ENCODE measurements at places on chromosomes 5 and 9.
A peak's percentile ranks its signal among the peaks of the same experiment; 100 is the strongest.

DNA sequence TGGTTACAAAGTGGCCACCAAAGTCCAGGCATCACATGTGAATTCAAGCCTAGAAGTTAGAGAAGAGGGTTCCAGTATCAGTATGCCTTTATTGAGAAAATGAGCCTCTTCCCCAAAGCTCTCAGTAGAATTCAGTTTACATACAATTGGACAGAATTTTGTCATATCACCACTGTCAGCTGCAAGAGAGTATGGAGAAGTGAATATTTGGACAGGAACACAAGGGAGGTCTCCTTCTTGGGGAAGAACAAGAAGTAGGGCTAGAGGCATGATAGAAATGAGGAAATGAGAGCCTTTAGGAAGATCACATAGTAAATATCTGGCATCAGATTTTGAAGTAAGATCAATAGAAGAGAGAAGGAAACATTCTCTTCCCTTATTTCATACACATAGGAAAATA is 27.8 kb upstream of the VLDLR start:
- DNase-seq = no peak

GRCh38 chr5:109318455-109319108 is 91.2 kb downstream of the PJA2 start:
- DNase-seq = no peak

- no peak for DNase-seq
Measured at GRCh38 chr9:136695955-136696354, 8.7 kb upstream of the AGPAT2 start.

DNA sequence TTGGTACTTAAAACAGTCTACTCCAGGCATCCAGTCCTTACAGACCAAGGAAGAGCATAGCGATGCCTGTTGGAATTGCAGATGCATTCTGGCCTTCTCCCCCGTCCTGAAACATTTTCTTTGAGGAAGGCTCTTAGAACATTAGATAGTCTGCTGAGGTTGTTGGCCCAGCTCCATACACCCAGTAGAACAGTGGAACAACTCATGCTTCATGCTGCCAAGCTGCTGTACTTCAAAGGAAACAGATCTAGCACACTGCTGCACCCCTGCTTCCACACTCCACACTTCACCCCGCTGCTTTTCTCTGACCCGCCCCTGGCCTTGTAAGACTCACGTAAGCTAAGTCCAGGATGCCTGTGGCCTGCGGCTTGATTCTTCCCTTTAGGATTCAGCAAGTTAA is 33.4 kb upstream of the NCS1 start:
- no peak for DNase-seq

- DNase-seq = no peak
Measured at GRCh38 chr5:132392411-132392810, 22.9 kb downstream of the SLC22A5 start.

GRCh38 chr9:125887172-125887571 is 140.0 kb downstream of the PBX3 start:
- no peak for DNase-seq

DNA sequence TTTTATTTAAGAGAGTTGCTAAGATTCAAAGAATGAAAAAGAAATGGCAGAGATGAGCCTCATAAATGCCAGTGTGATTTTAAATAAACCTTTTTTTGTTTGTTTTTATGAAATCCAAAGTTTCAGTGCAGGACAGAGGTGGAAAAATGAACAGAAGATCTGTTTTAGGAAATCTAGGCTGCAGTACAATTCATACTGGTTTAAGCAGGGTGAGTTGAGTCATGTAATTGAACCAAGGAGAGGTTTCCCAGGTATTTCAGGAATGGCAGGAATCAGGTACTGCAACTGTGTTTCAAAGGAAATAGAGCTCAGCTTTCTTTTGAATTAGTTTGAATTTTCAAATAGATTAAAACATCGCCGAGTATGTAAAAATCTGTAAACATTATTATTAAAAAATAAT is 3.0 kb upstream of the ANKRD31 start:
- DNase-seq = no peak

- no peak for DNase-seq
Measured at GRCh38 chr5:78699552-78700153, 51.1 kb upstream of the LHFPL2 start.

DNA sequence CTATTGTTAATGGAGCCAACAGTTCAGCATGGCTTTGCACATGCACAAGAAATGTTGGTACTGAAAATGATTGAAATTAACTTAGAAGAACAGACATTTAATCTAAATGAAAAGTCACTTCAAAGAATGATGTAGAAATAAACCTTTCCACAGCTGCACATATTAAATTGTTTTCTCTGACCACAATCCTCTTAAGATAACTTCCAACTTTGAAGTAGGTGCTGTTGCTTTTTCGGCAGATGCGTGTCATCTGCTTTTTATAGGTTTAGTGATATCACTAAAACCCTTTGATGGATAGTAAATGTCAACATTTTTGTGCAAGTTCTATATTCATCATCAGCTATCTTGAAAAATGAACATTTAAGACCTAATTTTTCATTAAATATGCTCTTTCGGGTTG is 25.3 kb upstream of the SLC1A3 start:
- no peak for DNase-seq

DNA sequence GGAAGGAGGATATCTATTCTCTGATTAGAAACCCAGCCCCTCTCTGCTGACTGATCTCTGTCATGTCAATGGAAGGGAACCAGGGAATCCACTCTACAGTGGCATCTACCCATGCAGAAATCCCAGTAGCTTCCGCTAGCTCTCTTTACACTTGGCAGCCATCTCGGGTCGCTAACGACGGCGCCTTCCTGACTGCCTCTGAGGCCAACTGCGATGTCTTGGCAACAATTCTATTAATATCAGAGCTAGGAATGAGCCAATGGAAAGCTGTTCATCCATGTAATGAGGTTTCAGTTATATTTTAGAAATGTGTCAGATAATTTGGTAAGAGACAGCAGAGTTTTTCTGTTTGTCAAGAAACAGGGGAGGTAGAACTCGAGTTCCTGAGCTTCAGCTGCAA is 67.6 kb upstream of the ATP10B start:
- no peak for DNase-seq

- DNase-seq = no peak
Measured at GRCh38 chr9:79769476-79770275, 197.9 kb downstream of the TLE4 start.

DNA sequence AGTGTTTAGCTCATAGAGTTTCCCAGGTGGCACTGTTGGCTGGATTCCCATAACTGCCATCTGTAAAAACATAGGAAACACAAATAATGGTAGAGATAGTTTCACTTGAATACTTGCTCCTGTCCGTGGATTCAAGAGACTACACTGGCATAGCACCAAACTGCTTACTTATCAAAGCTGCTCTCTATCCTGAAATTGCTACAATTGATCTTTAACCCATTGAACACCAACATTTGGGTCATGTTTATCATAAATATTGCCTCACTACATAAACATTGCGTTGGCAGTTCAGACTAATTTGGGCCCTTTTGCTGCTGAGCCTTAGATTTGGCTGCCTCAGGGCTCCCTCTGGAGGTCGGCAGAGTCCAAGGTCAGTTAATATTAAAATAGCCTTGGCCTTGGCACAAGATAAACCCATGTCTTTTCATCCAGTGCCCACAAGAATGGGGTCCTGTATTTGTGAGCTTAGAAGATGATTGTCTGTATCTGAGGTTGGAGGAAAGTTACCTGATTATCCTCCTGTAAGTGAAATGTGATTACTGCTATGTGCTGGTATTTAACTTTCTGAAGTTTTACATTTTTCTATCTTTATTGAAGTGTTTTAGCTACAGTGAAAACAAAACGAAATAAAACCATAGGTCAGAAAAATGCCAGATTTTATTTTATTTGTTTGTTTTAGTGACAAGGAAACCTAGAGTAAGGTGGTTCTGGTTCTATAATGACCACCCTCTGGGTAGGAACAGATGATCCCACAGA is 4.0 kb upstream of the RANBP3L start:
- no peak for DNase-seq

DNA sequence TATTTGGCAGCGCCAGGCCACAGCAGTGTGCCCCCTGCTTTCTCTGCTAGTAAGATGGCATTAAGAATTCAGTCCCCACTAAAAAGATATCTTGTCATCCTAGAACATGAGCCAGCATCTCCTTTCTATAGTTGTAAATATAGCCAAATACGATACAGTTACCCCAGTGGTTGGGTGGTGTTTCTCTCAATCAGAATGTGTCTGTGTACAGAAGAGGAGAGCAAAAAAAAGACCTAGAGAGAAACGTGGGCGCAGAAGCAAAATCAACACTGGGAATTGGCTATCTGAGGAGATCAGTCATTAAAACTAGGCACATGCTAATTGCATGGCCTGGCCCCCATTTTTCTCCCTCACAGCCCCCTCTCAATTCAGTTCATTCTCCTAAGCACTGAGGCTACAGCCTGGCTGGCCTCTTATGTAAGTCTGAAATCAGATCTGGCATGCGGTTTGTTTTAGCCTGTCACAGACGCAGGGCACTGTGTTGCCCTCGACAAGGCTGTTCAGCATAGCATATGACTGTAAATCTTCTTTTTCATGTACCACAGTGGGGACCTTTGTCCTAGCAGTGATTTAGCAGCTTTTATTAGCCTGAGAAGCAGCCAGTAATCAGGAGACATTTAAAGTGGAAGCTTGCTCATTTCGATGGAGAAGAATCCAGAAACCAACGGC is 57.8 kb downstream of the RORB start:
- DNase-seq = no peak

- DNase-seq = no peak
Measured at GRCh38 chr5:131005963-131006684, 158.9 kb downstream of the HINT1 start.

DNA sequence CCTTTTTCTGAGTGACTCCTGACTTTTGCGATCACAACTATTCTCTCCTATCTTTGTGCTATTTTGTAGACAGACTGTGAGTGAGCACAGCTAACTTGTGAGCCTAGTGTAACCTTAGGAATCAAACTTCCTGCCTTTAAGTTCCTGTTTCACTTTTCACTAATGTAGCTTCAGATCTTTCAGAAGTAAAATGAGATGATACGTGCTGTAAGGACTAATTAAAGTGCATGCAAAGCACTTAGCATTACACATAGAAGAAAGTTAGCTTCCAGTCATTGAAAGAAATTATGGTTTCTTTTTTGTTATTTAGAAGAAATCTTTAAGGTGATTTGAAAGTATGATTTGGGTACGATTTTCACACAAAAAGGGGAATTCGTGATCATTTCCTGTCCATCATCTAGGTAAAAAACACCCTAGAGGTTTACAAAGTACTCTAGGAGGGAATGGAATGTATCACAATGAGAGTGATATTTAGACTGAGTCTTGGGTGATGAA is 122.7 kb downstream of the ST8SIA4 start:
- no peak for DNase-seq

DNA sequence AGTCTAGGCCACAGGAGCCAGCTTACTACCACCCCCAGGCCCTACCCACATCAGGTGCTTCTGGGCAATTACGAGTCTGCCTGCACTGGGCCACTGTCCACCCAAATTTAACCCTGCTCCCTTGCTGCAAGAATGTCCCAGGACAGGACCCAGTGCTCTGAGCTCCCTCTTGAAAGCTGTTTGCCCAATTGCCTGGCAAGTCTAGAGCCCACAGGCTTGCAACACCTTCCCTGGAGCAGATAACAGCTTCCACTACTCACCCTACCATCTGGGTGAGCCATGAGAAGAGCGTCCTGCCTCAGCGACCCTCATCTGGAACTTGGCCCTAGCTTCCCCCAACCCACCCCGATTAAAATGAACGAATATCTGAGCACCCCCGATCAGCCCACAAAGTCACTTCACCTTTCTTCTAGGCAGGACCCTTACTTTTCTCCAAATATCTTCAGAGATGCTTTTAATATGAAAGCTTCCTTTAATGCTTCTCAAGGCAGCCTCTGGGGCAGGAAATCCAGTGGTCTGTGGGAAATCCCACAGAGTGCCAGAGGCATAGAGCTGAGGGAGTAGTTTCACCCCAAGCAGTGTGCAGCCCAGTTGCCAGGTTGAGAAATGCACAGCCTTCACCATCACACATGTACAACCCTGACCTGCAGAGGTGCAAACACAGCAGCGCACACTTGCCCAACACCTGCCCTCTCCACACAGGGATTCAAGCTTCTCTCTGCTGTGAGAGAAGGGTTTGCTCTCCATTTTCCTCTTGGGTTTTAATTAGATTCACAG is 10.6 kb downstream of the ACSL6 start:
- peak; percentile 39 for DNase-seq

DNA sequence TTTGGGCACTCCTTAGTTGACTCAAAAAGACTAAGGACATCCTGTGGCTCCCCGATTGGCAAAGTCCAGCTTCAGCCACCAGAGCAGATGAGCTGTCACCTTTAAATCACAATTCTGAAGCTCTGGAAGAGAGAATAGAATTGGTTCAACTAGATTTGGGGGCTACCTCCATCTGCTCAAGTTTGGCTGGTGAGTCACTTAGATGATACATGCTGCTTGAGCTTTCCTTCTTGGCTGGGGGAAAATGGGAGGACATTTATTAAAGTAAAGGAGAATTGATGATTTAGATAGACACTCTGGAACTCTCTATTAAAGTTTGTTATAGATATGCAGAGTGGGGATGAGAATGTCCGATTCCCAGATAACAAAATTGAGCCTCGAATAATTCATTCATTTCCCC is 30.0 kb upstream of the GRIA1 start:
- DNase-seq = no peak

- DNase-seq = no peak
Measured at GRCh38 chr5:151463137-151464029, 16.0 kb downstream of the SLC36A1 start.

- DNase-seq = no peak
Measured at GRCh38 chr9:35487081-35487480, 2.8 kb upstream of the RUSC2 start.

GRCh38 chr5:143791848-143792731 is 19.9 kb upstream of the HMHB1 start:
- DNase-seq = no peak

DNA sequence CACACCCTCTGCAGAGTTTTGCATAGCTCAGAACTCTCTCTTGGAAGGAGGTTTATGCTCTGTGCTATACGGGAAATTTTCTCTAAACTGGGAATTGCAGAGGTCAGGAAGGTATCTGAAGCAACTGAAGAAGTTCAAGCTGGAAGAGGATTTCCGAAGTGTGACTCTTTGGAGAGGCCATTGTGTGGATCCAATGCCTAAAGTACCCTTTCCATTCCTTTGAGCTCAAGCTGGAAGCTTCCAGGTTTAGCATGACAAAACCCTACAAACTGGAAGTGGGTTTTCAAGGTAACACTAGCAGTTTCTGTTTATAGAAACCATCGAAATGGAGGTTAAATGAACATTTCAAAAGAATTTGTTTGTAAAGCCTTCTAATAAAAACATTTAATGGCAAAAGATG is 187.1 kb downstream of the CFAP90 start:
- no peak for DNase-seq

DNA sequence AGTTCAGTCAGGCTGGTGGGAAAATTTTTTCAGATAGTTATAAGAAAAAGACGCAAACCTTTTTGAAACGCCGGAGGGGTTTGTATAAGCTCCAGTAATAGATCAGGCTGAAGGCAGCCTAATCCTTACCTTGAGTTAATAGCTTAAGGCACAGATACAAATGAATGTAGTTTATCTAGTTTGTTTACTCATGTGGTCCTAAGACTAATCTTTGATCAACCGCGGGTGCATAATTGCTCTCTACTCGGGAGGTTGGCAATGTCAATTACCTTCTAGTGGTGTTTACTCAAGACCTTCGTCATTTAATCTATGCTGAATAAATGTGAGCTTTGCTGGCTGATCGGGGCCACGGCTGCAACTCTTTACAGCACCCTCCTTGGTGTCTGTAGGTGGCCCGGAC is 665 bp upstream of the INSL4 start:
- no peak for DNase-seq

Measured in T-helper 22 cell (primary cell).